ENCODE measurements at places on chromosomes 1 and 21.
A peak's percentile ranks its signal among the peaks of the same experiment; 100 is the strongest.

- DNase-seq: no peak
These were observed 177.8 kb downstream of the RUNX1 start for GRCh38 chr21:34871026-34871908.

DNA sequence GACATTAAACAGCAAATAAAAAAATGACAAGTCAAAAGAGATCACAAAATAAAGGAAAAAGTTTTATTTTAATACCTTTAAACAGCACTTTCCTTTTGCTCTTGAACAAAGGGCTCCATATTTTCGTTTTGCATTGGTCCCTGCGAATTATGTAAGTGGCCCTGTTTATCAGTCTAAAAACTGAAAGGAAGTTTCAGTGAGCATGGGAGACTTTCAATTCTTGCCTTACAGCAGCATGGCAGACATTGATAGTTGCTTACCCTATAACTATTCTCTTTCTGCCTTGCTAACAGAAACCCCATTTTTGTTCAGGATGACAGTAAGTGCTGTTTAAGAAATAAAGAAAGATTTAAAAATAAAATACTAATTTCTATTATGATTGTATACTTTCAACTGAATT, 5.2 kb upstream of the SH3GLB1 start:
- no peak for DNase-seq

GRCh38 chr1:22210176-22210575, 67.3 kb upstream of the WNT4 start:
- no peak for DNase-seq

GRCh38 chr1:51301844-51302162, 28.6 kb downstream of the TTC39A start:
- no peak for DNase-seq

DNA sequence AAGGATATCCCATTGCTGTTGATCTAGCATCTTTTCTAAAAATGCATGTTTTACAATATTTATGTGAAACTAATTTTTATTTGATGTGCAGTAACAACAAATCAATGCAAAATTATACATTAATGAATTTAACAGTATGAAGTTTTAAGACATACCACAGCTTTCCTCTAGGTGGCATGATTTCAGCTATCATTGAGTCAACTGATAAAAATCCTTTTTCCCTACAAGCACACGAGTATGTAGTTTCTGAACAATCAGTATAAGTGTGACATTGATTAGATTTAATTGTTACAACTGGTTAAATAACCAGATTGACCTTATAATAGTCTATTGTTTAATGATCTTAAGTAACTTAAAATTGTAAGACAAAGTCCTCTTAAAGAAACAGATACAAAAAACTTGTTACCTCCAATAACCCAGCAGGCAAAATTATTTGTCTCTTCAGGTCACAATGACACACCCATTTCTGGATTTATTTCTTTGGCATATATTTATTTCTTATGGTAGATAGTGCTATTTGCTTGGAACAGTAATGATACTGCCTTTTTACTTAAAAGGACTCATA, 5.8 kb upstream of the TGFB2 start:
- no peak for DNase-seq

DNA sequence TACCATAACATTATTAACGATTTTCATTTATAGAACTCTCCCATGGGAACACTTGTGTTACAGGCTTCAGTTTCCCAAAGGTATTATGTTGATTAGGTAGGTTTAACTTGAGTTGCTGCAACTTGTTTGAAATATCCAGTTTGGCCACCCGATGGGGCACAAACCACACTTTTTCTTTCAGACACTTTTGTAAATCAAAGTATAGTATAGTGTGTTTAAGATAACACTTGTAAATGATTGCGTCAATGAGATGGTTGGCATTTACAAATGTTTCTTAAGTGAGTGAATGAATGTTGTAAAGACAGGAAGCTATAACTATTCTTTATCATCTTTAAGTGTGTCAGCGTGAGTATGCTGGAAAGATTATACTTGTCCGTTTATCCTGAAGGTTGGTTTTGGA, 4.3 kb downstream of the XPR1 start:
- no peak for DNase-seq

DNA sequence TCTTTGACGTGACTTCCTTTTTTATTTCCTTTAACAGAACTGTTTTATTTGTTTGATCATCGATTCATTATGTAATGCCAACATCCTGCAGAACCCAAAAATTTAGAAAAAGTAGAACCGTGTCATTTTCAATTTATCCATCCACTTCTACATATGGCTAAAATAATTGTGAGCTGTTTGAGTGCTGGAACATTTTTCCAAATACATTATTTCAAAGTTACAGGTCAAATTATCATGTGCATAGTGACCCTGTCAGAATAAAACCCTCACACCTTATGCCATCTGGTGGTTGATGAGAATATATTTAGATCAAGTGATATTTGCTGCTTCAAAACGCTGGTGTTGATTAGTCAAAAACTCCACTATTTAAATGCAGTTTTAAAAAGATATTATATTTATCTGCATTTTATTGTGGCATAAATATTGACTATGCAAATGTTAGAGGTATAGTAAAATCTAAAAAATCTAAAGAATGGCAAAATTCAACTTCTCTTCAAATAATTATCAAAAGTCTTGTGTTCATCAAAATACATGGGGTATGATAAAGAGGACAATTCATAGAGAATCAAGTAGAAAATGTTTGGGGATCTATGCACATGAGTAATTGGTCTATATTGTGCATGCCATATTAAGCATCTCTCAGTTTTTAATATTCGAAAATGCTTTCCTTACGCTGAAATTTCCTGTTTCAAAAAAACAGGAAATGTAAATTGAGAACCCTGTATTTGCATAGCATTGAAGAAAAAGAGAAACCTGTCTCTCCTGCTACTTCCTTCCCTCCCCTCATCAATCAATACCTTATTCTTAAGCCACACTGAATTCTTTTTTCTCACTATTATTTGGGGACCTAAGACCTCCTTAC, 39.7 kb downstream of the UBE2U start:
- DNase-seq: no peak

- no peak for DNase-seq
These were observed 10.5 kb downstream of the ATP5IF1 start for GRCh38 chr1:28246427-28246832.

GRCh38 chr1:54839824-54840223, 38.7 kb upstream of the TTC22 start:
- no peak for DNase-seq

DNA sequence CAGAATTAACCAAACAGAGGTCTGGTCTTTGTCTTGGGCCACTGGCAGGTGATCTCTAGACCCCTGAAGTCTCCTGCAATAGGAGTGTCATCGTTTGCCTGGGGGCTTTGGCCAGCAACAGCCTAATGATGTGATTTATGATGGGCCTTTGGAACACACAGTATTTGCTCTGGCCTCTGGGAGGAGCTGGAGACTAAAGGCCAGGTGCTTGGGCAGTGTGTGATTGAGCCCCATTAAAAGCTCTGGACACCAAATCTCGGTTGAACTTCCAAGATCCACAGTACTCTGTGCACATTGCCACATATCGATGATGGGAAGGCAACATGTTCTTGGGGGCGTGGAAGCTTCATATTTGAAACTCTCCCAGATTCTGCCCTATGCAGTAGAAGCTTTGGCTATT, 32.0 kb upstream of the TLR5 start:
- DNase-seq: no peak

DNA sequence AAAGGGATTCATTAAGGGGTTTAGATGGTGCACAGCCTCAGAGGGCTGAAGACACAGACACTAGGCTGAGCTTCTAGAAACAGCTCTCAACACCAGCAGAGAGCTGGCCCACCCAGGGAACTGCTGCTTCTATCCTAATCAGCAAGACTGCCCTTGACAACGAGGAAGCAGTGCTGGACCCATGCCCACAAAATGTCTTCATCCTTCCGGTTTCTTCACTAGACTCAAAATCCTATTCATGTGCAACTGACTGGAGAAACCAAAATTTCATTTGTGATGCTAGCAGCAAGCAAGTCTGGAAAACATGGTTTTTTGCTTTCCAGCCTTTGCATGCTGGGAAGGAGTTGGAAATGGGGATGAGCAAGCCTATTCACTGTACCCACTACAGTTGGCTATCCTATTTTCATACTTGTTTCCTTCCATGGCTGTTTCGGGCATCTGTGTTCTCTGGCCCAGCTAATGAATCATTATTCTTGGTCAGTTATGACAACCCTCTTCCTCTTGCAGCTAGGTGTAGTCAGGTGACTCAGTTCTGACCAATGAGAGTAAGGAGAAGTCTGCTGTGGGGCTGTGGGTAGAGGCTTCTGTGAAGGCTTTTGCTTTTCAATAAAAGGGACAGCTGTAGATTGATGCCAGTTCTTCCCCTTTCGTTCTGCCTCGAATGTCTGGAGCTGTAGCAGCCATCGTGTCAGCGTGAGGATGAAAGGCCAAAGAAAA, 14.6 kb upstream of the TMEM61 start:
- DNase-seq: no peak

DNA sequence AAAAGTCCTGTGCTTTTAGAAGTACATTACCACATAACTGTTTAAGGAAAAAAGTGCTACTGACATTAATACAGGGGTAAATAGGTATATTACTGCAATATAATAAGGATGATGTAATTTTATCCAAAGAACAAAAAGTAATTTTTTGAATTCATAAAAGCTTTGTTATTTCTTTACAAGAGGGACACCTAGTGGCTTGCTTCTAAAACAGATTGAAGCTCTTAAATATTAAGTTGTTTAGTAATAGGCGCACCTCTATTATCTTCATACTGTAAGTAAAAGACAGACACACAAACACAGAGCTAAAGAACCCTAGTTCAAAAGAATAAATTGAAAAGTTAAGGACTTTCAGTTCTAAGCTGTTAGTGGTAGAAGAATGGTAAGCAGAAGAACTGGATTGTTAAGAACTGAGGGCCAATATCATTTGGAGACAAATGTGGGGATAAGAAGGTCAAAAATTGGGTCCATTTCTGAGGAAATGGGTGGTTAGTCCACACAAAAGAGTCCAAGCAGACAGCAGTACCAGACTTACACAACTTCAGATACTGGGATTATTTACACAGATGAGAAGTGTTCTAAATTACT, 15.4 kb downstream of the ZNHIT6 start:
- no peak for DNase-seq

- DNase-seq: no peak
These were observed 20.1 kb upstream of the EFNA1 start for GRCh38 chr1:155107309-155108264.

DNA sequence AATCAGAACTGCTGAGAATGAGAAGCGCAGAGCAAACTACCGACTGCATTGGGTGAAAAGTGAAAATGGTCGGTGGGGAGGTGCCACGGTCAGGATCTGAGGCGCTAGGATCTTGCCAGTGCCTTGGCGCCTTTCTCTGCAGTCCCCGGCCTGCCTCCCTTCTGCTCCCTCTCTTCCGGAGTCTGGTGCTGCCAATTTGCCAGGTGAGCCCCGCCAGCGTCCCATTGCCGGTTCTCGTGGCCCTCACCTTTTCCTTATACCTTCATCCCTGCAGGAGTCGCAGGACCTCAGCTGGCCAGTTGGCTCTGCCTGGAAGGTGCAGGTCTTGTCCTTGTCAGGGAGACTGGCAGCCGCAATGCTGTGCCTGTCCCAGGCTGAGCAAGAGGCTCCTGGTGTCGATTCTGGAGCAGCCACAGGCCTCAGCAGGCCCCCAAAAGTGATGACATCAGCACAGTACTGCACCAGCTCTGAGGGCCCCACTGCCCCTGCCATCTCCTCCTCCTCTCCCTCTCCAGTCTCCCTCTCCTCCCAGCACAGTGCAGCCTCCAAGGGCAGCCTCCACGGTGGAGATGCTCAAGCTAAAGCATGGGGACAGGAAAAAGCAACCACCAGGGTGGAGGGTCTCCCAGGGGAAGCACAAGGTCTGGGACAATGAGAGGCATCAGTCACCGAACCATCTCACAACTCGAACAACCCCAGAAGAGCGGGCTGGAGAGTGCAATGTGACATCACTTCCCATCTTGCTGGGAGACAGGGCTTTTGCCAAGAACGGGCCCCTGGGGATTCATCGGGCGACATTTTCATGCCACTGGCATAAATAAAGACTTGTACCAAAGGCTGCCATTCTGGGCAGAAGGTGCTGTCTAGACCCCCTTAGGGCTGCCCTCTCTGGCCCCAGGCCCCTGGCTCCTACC, 37.1 kb upstream of the H6PD start:
- no peak for DNase-seq

- DNase-seq: no peak
These were observed 15.8 kb upstream of the COL6A2 start for GRCh38 chr21:46081862-46082712.

DNA sequence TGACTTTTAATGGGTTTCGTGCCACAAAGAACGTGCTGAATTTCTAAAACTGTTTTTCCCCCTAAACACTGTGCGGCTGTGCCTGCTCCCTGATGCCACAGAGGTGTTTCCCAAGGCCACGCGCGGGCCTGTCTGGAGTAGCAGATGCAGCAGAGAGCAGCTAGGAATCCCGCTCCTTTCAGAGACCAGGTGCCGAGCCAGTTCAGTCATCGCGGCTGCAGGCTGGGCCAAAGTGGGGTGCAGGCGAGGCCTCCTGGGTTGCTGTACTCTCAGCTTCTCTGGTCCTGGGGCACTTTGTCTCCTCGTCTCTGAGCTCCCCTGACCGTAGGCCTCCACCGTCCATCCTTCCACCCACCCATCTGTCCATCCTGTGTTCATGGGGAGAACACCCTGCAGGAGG, 17.4 kb upstream of the DIP2A start:
- DNase-seq: no peak

GRCh38 chr1:83997631-83998030, 1.3 kb downstream of the TTLL7 start:
- no peak for DNase-seq

DNA sequence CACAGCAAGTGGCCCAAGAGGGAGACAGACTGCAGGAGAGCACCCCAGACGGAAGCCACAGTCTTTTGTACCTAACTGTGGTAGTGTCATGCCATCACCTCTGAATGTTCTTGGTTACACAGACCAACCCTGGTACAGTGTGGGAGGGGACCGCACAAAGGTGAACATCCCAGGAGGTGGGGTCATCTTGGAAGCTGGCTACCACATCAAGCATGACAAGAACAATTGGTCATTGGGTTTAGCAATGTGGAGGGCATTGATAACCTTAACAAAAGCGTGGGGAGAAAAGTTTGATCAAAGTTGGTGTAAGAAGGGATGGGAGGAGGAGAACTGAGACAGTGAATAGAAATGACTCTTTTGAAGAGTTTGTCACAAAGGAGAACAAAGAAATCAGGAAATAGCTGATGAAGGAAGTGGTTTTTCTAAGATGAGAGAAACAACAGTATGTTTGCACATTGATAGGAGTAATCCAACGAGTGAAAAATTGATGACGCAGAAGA, 87.1 kb upstream of the CACNA1E start:
- DNase-seq: peak; percentile 8

GRCh38 chr21:42299324-42300044, 15.7 kb downstream of the TFF3 start:
- DNase-seq: no peak

- no peak for DNase-seq
These were observed 98.4 kb upstream of the TNR start for GRCh38 chr1:175841738-175842187.

All from activated T-helper 1 cell treated with anti-CD3 and anti-CD28 coated beads, Interleukin-2, amount 50 U/mL, for 16 hours (primary cell).